ENCODE measurements at places on chromosomes 16 and 17.

DNA sequence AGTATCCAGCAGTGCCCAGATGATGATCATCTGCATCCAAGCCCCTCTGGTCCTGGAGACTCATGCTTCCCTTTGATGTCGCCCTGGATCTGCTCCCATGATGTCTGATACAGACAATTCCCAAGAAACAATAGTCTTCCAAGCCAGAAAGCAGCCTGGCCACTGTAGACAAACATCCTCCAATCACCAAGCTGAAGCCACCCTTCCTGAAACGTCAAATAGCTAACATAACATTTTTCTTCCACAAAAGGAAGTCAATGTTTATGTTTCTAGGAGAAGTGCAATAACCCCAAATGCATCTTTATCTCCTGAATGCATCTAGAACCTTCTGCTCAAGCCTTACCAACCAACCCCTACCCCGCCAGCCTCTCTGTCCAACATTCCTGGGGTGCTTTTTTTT, 1.2 kb upstream of the DPEP2 start:
- DNase-seq, result no peak

- no peak for DNase-seq
These were observed 179.7 kb downstream of the RAB11FIP4 start for GRCh38 chr17:31570951-31571892.

- DNase-seq, result no peak
These were observed 942 bp downstream of the KRT23 start for GRCh38 chr17:40936437-40936971.

GRCh38 chr17:18146259-18146658, 37.4 kb upstream of the ALKBH5 start:
- DNase-seq, result no peak

GRCh38 chr17:56305007-56305406, 151.7 kb downstream of the ANKFN1 start:
- DNase-seq, result no peak

DNA sequence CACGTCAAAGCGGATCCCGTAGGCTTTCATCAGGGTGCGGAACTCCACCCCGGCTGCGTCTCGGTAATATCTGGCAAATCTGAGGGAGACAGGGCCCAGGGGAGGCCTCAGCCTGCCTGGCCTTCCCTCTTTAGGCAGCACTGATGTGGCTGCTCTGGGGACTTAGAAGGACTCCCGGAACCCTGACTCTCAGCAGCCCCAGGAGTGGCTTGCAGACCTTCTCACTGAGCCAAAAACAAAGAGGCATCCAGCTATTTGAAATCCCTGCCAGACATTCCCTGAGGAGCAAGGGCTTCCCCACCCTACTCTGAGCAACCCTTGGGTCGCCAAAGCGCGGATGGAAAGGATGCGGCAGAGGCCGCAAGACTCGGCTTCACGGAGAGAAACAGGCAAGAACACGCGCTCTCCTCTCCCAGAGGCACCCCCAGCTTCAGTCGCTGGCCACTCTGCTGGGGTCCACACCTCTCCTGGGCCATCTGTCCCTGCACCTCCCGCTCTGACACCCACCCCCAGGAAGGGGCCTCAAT, 7.9 kb downstream of the P2RX5 start:
- DNase-seq, result no peak

DNA sequence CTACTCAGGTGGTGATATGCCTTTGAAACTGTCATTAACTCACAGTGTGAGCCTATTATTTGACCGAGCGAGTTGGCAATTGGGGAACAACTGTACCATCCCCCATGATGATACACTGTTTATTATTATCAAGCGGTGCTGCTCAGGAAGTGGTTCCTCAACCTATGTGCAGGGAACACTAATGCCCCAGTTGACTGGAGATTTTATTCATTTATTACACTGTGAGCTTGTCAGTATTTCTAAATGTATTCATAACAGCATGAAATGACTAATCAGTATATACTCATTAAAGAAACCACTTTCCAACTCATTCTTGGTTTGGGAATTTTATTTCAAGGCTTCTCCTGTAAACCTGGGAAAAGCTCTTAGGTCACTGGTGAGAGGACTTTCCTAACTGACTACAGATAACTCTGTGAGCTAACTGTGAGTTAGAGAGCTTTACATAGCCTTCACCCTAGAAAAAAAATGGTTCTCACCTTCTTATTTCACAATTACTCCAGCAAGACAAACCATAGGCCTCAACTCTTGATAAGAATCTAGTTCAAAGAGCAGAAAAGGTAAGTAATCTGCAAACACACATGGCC, 42.4 kb downstream of the NXPH3 start:
- no peak for DNase-seq

- no peak for DNase-seq
These were observed 10.7 kb downstream of the CRHR1 start for GRCh38 chr17:45794840-45795239.

DNA sequence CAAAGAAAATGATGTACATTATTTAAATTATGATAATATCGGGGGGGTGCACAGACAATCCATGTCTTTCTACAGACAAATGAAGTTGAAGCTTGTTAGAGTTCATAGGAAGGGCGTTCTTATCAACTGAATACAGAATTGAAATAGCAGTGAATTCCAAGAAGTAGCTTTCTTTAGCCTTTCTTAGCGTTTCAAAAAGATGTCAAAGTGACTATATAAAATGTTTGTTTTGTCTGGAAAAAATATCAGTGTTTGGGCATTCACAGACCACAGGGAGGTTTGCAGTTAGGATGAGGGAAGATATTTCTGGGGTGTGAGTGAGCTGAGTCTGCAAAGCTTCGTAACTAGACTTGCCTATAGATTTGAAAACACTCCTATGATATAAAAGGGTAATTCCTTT, 55.0 kb downstream of the STX8 start:
- no peak for DNase-seq

DNA sequence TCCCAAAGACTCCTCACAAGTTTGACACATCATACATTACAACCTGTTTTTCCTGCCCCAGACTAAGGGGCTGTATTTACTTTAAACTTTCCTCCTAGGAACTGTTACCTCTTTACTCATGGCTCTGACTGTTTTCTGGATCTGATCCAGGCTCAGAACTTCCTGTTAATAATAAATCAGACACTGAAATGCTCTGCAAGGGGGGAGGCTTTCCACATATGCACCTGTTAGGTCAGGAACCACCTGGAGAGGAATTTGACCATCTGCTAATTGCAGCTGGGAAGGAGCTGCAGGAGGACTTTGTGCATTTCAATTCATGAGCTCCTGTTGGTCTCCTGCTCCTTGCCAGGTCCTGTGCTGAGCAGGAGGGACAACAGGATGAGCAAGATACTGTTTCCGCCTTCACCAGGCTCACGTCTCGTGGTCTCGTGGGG, 476.9 kb upstream of the CDH5 start:
- DNase-seq, result no peak

DNA sequence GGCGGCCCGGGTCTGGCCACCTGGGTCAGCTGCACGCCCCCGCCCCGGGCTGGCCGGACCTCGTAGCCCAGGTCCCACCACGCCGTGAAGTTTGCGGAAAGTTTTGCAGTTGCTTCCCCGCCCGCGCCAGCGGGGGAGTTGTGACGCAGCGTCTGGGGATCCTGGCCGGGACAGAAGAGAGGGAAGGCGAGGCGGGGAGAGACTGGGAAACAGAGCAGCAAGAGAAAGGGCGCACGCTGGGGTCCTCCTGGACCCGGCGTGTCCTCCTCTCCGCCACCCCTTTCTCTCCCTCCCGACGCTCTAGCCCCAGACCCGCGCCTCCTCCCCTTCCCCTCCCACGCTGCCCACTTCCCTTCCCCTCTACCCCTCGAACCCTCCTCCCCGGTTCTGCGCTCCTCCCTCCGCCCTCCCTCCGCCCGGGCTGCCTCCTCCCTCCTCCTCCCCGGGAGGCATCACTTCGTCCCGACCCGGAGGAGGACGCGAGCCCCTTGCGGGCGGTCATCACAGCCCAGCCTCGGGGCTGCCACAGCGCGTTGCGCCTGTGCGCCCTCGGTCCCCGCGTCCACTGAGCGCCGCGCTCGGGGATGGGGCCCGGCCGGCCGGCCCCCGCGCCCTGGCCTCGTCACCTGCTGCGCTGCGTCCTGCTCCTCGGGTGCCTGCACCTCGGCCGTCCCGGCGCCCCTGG, at the start of gene MRC2:
Gene MRC2 (plus strand): TSS at position 452 of the 685 bp plus-strand sequence. CDS start 133 bp downstream, at position 585.
- DNase-seq, result no peak

- DNase-seq, result no peak
These were observed 152.2 kb upstream of the NOG start for GRCh38 chr17:56441308-56441707.

- no peak for DNase-seq
These were observed 18.5 kb upstream of the SP2 start for GRCh38 chr17:47877368-47878034.

DNA sequence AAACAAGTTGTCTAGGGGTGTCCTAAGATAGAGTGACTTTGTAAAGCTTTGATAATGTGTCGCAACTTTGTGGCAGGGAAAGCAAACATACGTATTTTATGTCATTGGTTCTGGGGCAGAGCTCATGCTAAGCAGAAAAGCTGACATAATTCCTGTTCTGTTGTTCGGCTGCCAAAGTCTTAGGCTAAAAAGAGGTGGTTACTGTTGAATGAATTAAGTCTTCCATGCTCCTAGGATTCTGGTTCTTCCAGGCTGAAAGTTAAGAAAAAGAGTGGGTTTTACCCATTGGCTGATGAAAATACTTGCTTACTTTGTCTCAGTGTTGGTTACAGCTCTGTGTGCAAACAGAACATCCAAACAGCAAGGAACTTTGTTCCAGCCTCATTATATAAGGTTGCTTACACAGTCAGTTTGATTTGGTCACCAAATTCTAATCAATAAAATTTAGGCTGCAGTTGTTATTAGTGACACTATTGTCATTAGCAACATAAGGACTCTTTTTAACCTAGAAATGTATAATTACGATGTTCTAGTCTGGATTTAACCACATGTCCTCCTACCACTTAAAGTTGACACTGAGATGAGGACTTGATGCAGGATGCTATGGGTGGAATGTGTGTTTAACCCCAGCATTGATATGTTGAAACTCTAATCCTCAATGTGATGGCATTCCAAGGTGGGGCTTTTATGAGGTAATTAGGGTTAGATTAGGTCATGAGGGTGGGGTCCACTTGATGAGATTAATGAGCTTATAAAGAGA, 114.0 kb upstream of the GOT2 start:
- no peak for DNase-seq

GRCh38 chr16:61946019-61946418, 90.2 kb downstream of the CDH8 start:
- DNase-seq, result no peak

GRCh38 chr16:30750876-30751465, 2.7 kb downstream of the PHKG2 start:
- no peak for DNase-seq

DNA sequence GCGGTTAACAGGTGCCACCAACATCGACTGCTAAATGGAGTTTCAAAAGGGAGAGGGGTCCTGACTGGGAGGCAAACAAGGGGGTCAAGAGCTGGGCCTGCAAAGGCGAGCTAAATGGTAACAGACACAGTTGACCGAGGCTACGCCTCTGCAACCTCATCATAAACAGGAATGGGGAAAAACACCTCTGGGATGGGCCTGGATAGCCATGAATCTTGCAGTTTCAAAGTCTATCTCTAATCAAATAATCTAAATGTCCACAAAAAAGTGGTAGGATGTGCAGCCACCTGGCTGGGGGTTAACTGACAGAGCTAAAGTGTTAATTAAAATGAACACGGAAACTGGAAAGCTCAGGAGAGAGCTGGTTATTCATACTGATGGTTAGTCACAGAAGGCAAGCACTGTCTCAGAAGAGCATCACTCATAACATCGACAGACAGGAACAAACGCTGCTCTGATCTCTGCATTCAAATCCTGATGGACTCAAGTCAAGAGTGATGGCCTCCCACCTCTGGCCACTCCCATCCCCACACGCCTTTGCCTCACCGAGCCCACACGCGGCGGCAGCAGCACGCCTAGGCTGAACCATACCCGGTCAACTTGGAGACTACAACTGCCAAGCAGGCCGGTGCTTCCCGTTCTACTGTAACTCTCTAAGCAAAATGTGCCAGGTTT, 56.3 kb downstream of the CREBBP start:
- no peak for DNase-seq

- no peak for DNase-seq
These were observed 452.3 kb downstream of the CNTNAP4 start for GRCh38 chr16:76729525-76729924.

DNA sequence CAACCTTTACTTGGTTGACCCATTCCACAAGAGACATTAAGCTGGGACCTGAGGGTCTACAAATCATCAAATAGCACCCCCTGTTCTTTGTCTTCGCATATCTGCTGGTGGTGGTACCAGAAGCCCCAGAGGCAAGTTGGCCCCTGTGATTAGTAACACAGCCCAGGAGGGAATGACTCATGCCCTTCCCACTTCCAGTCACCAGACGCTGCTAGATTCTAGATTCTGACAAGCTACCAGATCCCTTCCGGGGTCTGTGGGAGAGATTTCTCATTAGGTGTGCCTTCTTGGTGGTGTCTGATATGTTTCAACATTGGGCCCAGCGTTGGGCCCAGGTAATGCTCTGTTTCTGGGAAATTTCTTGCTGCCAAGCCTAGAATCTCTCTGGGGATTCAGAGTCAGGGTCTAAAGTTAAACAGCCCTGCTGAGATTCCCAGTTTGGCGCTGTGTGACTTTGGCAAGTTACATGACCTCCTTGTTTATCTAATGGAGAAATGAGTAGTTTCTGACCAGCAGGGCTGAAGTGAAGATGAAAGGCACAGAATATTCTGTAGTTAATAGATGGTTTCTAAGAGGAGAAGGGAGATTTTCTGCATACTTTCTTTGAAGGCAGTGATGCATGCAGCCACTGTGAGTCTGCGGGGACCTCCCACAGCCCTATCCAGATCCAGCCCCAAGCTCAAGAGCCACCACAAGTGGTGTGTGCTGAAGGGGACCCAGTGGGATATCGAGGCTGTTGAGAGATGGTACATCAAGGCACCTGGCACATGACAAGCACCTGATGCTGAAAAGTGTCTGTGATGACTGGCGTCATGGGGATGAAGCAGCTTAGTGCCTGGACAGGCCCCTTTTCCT, 3.9 kb downstream of the TRPV2 start:
- DNase-seq, result no peak

DNA sequence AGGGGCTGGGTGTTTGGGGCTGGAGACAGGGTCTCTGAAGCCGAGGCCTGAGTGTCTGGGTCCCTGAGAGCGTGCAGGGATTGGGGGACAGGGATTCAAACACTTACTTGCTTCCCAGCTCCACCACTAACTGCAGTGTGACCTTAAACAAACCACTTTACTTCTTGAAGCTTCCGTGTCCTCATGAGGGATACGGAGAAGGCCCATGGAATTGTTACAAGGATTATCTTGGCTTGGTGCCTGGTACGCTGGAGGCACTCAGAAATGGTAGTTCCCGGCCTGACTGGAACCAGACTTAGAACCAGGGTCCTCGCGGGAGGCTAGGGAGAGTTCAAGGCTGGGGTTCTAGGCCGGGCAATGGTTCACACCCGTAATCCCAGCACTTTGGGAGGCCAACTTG, 2.9 kb upstream of the CXCL16 start:
- no peak for DNase-seq

All from D721Med (cell line).